ENCODE measurements at places on chromosomes 5 and 9. TPM values are rescaled to one million over a fixed set of nuclear protein-coding genes. Genes with fewer than 3 reads are reported as not detected.

- H3K4me1 ChIP-seq: no peaks in the 10 kb centered on the region
- no peak overlapping the region for H3K27ac ChIP-seq
- no peaks in the 10 kb centered on the region for H3K36me3 ChIP-seq
- no peak for DNase-seq
Observed at GRCh38 chr9:106954558-106954957, 91.6 kb downstream of the ZNF462 start.

DNA sequence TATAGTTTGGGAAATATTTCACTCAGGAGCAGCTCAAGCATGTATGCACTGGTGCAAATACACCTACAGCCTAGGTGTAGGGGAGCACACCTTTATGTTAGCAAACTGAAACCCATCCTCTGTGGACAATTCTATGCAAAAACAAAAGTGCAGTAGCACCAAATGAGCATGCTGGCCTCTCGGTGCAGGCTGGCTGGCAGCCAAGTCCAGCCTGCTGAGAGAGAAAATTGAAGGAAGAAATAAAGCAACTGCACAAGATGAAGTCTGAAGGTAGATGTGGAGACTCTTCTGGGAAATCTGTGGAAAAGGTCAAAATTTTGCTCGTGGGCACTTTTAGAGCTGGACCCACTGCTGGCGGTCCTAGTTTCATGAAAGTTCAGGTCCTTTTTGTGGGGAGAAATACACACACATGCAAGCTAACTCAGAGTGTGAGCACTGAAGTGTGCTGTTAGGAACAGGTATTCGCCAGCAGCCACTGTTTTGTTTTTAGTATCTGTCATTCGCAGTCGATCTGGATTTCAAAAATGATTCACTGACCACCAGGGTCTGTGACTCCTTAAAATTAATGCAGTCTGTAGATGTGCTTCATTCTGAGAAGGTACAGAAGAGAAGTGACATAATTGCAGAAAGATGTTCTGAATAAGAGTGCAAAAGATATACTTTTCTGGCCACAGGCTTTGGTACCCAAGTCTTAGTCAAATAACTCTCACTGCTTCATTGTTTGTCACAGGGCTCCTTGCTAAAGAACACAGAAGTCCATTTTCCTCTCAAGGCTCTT is 281.7 kb downstream of the PARP8 start:
- H3K36me3 ChIP-seq: no peaks in the 10 kb centered on the region
- H3K27me3 ChIP-seq: no peaks in the 10 kb centered on the region
- no peak for DNase-seq
- no peaks in the 10 kb centered on the region for H3K4me1 ChIP-seq
- no peak overlapping the region for H3K4me3 ChIP-seq
- H3K27ac ChIP-seq: no peak overlapping the region

GRCh38 chr9:34675048-34675714 is 12.7 kb upstream of the CCL27 start:
- DNase-seq: peak; percentile 80
- H3K36me3 ChIP-seq: no peaks in the 10 kb centered on the region
- no peaks in the 10 kb centered on the region for H3K4me1 ChIP-seq
- H3K27ac ChIP-seq: no peak overlapping the region

DNA sequence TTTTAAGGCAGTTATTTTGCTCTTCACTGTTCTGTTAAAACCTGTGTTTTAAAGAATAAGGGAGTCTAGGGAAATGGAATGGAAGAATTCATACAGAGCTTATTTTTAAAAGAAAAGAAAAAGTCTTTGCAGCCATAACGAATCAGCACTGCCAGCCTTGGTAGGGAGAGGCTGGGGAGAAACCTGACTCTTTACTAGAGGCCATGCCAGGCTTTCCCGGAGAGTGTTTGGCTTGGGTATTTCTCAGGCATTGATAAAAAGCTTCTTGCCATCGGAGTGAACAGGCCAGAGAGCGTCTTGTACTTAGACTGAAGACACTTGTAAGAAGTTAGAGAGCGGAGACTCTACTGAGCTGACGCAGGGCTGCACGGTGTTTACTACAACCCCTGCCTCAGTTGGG is 72.7 kb upstream of the NFIL3 start:
- no peak overlapping the region for H3K4me3 ChIP-seq
- DNase-seq: no peak
- H3K27ac ChIP-seq: no peak overlapping the region

Gene PCDHB12
- 1.5 TPM for total RNA-seq

GRCh38 chr9:84146893-84147710 is 166.5 kb downstream of the RMI1 start:
- H3K27me3 ChIP-seq: no peaks in the 10 kb centered on the region
- no peak overlapping the region for H3K4me3 ChIP-seq
- H3K4me1 ChIP-seq: no peaks in the 10 kb centered on the region
- no peak for DNase-seq

Gene GABRB2
- 0.41 TPM for total RNA-seq

Gene MYMK
- total RNA-seq: not detected

Gene GBGT1
- 4.2 TPM for total RNA-seq

GRCh38 chr5:153340738-153341137 is 149.7 kb upstream of the GRIA1 start:
- no peaks in the 10 kb centered on the region for H3K4me1 ChIP-seq
- H3K36me3 ChIP-seq: no peaks in the 10 kb centered on the region
- H3K27ac ChIP-seq: no peak overlapping the region
- DNase-seq: no peak
- H3K4me3 ChIP-seq: no peak overlapping the region

Gene FAT2
- 0.06 TPM for total RNA-seq

Gene CCDC187
- 0.58 TPM for total RNA-seq

DNA sequence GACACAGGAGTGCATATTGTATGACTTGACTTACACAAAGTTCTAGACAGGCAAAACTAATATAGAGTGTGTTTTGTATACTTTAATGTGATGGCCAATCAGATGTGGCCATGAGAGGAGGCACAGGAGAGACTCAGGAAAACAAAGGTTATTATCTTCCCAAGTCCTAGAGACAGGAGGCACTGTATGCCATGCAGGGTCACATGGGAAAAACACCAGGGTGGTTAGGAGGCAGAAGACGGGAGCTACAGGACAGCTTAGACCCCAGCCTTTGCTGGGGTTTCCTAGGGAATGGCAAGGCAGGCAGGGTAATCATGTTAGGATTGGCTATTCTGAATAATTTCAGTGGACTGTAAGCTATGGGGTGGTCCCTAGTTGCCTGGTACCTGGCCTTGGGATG is 16.2 kb downstream of the TRPM3 start:
- no peaks in the 10 kb centered on the region for H3K27me3 ChIP-seq
- H3K4me1 ChIP-seq: no peaks in the 10 kb centered on the region

Gene SPINK1
- 18,497 TPM for total RNA-seq

DNA sequence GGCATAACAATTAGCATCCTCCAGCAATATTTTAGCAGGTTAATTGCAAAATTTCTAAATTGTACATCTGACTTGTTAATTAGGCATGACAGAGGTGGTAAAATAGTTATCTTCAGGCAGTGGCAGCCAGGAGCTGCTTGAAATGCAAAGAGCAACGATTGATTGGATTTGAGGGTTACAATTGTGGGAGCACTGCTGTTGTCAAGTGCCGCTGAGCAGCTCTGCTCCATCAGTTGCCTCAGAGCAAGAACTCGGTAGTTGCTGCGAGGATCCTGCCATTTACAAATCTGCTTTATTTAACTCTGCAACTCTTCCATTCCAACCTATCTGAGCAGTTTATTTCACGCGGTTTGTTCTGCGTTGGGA is 12.6 kb downstream of the PBX3 start:
- DNase-seq: no peak
- H3K27me3 ChIP-seq: no peaks in the 10 kb centered on the region
- H3K27ac ChIP-seq: peak overlapping the region; percentile 8
- no peak overlapping the region for H3K4me3 ChIP-seq
- H3K36me3 ChIP-seq: no peaks in the 10 kb centered on the region
- H3K4me1 ChIP-seq: peaks cover 19% of the 10 kb centered on the region

Gene STK32A
- 5.6 TPM for total RNA-seq

GRCh38 chr9:2599896-2600295 is 21.7 kb upstream of the VLDLR start:
- H3K36me3 ChIP-seq: no peaks in the 10 kb centered on the region
- no peaks in the 10 kb centered on the region for H3K27me3 ChIP-seq
- H3K27ac ChIP-seq: no peak overlapping the region
- H3K4me3 ChIP-seq: no peak overlapping the region
- H3K4me1 ChIP-seq: no peaks in the 10 kb centered on the region

DNA sequence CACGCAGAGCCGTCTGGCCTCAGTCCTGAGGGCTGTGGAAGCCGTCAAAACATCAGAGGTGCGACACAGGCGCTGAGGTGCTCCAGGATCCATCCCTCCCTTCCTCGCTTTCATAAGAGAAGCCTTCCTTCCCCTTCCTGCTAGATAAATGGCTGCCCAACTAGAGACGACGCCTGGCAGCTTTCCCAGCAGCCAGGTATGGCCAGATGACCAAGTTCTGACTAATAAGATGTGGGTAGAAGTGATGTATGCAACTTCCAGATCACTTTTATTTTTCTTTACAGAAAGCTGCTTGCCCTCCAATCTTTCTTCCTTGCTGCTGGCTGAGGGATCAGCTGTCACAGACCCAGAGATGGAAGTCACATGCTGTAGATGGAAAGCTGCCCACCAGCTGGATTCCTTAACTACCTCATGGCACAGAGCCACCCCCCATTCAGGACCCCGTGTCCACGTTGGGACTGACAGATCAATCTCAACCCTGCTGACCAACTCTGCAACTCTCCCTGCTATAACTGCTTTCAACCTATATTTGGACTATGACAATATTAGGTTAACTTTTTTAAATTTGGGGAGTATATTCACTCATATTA is 8.8 kb downstream of the MAPK9 start:
- H3K4me3 ChIP-seq: no peak overlapping the region
- no peak overlapping the region for H3K27ac ChIP-seq
- peaks cover 16% of the 10 kb centered on the region for H3K4me1 ChIP-seq
- no peaks in the 10 kb centered on the region for H3K27me3 ChIP-seq

GRCh38 chr5:31743678-31744077 is 104.7 kb downstream of the PDZD2 start:
- H3K27ac ChIP-seq: no peak overlapping the region
- DNase-seq: no peak
- H3K4me1 ChIP-seq: no peaks in the 10 kb centered on the region
- no peaks in the 10 kb centered on the region for H3K36me3 ChIP-seq
- H3K4me3 ChIP-seq: no peak overlapping the region
- H3K27me3 ChIP-seq: no peaks in the 10 kb centered on the region

Gene IL3
- total RNA-seq: not detected

Gene CDH10
- 0.35 TPM for total RNA-seq
